ENCODE measurements at places on chromosomes 2 and 18.
A peak's percentile ranks its signal among the peaks of the same experiment; 100 is the strongest.

DNA sequence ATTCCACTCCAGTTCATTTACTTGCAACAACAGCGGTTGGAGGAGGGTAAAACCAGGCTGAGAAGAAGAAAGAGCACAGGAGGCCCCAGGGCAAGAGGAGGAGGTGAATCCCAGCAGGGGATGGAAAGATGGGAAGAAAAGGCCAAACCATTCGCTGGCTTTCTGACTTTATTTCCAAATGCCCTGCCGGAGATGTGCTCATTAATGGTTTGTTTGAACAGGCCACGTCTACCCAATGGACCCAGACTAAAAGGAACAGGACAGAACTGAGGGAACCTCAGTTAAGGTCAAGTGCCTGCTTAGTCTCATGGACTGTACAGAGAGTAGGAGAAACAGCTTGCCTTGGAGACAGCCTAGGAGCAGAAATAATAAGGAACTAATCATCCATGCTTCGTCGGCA, 121.6 kb upstream of the NDUFV2 start:
- no peak for DNase-seq

DNA sequence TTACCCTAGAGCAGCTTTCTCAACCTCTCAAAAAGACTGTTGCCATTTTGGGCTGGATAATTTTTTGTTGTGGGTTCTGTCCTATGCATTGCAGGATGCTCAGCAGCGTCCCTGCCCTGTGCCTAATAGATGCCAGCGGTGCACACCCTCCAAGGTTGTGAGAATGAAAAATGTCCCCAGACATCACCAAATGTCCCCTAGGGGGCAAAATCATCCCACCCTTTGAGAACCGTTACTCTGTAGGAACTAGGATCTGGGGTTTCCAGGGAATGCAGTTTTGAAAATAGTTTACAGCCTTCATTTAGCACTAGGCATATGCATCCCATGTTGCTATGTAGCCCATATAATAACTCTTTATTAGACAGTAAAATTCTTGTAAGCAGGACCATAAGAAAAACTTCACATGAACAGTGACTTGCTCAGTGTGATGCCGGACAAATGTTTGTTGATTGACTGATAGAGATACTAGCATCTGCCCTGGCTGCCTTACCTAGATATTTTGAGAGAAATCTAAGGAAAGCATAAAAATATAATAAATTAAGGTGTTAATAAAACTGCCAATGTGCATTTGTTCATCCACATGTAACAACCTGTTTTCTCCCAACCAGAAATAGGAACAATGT, 79.2 kb upstream of the EPC2 start:
- DNase-seq, result no peak

GRCh38 chr2:99698896-99699295, 209.1 kb upstream of the REV1 start:
- DNase-seq, result no peak

- no peak for DNase-seq
Observed at GRCh38 chr2:222174450-222174849, 124.3 kb downstream of the PAX3 start.

- peak; percentile 9 for DNase-seq
Observed at GRCh38 chr2:223797811-223798721, 39.3 kb downstream of the AP1S3 start.

DNA sequence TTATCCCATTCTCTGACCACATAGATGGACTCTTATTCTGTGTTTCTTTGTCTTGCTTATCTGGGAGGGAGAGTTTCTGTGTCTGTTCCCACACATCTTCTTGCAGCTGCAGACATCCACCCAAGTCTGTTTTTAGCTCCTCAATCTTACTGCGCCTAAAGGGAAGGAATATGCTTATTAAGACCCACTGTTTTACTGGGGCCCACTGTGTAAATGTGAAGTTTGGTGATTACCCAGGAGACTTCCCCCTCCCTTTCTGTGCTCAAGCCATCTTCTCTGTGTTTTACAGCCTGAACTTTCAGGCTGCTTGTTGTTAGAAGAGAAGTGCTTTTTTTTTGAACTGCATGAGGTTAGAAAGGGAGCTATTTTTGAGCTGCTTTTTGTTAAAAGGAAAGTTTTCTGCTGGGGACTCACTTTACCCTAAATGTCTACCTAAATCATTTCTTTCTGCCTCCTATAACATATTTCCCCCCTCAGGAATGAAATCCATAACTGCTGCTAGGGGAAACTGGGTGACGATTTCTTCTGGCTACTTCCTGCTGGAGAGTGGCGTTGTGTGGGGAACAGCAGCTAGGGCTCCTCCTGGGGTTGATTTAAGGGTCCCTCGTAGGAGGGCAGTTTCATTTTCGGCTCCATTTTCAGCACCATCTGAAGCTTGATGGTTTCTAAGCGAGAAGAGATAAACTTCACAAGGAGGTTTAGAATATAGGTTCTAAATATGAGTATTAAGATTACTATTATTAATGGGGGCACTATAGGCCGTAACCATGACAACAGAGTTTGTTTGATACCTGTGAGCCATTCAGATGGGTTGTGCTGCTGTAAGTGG, 39.5 kb upstream of the GMCL1 start:
- no peak for DNase-seq

DNA sequence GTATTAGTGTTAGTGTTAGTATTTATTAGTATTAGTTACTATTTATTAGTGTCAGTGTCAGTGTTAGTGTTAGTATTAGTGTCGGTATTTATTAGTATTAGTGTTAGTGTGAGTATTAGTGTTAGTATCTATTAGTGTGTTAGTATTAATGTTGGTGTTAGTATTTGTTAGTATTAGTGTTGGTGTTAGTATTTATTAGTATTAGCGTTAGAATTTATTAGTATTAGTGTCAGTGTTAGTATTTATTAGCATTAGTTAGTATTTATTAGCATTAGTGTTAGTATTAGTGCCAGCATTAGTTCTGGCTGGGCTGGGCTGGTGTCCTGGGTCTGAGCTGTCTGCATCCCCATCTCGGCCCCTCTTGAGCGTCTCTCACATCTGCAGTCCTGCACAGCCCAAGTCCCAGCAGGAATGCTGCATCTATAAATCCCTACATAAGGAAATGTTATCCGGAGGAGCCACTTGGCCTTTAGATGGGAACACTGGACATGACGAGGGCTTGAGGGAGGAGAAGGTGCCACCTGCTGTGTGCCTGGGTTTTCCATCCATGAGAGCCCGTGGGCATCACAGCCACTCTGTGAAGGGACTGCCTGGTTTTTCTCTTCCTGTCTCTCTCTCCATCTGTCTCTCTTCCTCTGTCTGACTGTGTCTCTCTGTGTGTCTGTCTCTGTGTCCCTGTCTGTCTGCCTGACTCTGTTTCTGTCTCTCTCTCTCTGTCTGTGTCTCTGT, 33.6 kb downstream of the TWIST2 start:
- no peak for DNase-seq

- DNase-seq, result no peak
Observed at GRCh38 chr2:167965907-167966761, 281.3 kb downstream of the STK39 start.

DNA sequence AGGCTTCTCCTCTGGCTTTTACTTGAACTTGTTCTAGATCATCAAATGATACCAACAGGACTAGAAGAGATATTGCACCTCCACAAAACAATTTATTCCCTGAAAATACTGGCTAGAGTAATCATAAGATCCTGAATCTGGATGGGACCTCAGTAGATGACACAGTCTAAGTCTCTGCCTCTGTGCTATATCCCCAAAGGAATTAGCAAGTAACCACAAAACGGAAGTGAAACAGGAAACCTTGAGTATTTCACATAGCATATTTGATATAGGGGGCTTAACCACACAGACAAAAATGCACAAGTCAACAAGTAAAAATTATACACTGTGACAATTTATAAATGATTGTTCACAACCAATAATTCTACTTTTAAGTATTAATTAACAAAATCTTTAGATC, 456.9 kb upstream of the TNP1 start:
- no peak for DNase-seq

DNA sequence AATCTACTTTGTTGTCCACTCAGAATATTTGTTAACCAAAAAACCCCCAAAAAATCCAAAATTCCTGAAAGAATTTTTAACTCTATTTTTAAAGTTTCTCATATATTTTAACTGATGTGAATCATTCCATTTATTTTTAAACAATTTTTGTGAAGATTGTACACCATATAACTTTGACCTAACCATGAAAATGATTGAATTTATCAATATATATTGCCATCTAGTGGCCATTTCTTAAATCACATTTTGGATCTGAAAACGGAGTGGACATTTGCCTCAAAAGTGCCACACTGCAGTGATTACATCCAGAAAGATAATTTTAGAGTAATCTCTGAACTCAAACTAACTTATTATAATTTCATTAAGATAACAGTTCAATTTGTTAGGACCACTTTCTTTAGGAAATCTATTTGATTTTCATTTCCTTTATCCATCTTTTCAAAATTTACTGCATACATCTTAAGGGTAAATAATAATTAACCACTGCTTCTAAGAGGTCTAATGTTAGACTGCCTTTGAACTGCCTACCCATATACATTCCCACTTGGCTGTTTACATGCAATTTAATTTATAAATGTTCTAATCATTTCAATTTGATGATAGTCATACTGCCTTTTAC, 71.1 kb downstream of the DSC3 start:
- DNase-seq, result no peak

DNA sequence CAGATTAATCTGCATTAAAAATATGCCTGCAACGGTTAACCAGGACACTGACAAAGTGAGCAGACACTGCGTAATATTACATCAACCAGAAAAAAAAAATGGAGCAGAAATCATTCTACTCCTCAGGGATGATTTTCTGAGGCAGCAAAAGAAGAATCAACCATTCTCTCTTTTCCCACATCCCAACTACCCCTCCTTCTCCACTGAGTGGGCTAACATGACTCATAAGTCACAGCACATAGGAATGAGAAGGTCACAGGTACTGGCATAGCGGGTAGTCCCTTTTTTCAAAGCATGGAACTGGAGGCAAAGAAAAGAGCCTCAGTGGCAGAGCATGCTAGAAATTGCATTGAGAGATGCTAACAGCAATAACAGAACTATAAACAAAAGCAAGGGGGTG, 54.3 kb upstream of the TSPYL6 start:
- DNase-seq, result no peak

GRCh38 chr2:100713106-100713505, 106.8 kb upstream of the NPAS2 start:
- no peak for DNase-seq

- no peak for DNase-seq
Observed at GRCh38 chr2:136207665-136208064, 89.7 kb upstream of the CXCR4 start.

DNA sequence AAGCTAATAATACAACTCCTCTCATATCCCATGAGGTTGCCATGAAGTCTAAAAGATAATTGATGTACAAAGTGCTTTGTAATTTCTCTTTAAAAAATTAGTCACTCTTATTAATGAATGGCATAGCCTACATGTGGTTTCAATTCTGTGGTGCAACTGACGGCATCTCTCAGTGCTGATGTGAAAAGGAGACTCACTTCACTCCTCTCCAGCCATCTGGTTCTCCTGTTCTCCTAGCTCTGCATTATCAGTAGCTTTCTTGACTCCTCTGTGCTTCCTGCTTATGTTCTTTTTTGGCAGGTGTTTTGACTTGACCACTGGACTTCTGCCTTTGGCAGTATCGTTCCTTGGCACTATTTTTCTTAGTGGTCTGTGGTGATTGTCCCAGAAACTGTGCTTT, 134.9 kb upstream of the ZFP36L2 start:
- no peak for DNase-seq

GRCh38 chr2:238729261-238729935, 118.5 kb upstream of the TWIST2 start:
- DNase-seq, result no peak

GRCh38 chr2:220478305-220479058, 851.1 kb downstream of the SLC4A3 start:
- DNase-seq, result no peak

DNA sequence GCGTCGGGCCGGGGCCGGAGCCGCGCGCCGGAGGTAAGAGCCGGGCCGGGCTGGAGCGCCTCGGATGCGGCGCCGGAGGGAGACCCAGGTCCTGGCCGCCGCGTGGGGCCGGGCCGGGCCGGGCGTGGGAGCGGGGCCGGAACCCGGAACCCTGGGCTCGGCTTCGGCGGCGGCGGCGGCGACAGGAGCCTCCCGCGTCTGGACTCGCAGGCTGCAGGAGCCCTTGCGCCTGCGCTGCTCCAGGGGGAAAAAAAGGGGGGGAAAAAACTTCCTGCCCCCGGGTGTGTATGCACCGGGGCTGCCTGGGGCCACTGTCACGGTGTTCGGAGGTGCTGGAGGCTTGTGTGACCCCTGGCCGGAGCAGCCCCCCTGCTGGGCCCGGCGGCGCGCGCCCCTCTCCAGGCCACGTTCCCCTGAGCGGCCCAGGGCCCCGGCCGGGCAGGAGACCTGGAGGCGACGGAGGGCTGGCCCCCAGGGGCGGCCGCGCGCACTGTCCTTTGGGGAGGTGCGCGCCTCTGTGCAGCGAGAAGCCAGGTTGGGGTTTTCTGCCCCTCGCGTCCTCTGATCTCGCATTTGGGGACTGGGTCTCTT, 864 bp downstream of the KLHL29 start:
- no peak for DNase-seq

DNA sequence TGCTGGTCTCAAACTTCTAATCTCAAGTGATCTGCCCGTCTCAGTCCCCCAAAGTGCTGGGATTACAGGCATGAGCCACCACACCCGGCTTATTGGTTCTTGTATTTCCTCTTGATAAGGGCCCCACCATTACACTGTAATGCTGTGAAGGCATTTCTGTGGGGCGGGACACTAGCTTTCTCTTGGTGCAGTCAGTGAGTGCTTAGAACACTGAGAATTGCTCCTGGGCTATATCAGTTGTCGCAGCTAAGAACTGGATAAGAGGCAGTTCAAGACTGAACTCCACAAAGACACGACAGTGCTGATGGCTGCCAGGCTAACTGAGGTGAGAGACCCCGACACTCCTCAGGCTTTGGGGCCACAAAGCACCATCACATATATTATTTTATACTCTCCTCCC, 2.1 kb downstream of the KHK start:
- no peak for DNase-seq

- DNase-seq, result no peak
Observed at GRCh38 chr18:77035380-77036187, 97.0 kb downstream of the MBP start.

DNA sequence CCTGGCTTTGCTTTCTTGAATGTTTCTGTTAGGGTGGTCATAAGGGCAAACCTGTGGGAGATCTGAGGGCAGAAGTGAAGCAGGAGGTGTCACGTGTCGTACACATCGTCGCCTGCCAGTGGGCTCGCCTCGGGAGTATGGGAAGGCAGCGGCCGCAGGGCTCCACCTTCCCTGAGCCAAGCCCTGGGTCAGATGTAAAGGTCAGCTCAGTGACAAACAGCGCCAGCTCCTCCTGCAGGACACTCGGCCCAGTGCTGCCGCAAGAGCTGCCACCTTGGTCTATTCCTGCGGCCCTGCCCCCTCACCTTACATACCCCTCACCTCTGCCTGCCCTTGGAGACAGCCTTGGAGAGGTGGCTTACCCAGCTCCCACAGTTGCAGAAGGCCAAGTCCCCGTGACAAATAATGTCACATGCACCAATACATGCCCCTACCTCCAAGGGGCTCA, 64.2 kb downstream of the PSMG2 start:
- DNase-seq, result no peak

DNA sequence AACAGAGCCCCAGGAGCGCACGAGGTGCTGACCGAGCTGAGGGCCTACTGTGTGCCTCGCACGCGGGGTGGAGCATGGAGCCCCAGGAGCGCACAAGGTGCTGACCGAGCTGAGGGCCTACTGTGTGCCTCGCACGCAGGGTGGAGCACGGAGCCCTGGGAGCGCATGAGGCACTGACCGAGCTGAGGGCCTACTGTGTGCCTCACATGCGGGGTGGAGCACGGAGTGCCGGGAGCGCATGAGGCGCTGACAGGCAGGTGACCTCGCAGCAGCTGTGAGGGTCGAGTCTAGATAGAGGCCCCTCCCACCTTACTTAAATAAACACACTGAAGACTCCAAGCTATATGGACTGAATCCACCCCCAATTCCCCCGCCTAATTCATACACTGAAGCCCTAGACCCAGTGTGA, 60.3 kb downstream of the EIPR1 start:
- no peak for DNase-seq

Data from skeletal muscle cell (primary cell).